ENCODE measurements at places on chromosomes 3 and 15.

- no peak overlapping the region for H3K27ac ChIP-seq
- H3K4me3 ChIP-seq: no peak overlapping the region
- no peaks in the 10 kb centered on the region for H3K27me3 ChIP-seq
- no peaks in the 10 kb centered on the region for H3K36me3 ChIP-seq
- peaks cover 9% of the 10 kb centered on the region for H3K4me1 ChIP-seq
These were observed 203.8 kb downstream of the UACA start for GRCh38 chr15:70559265-70560239.

GRCh38 chr3:30751610-30752299 lies 142.7 kb downstream of the GADL1 start:
- H3K36me3 ChIP-seq: no peaks in the 10 kb centered on the region
- H3K27me3 ChIP-seq: no peaks in the 10 kb centered on the region
- no peak overlapping the region for H3K27ac ChIP-seq
- no peak overlapping the region for H3K4me3 ChIP-seq
- DNase-seq: peak; percentile 71

DNA sequence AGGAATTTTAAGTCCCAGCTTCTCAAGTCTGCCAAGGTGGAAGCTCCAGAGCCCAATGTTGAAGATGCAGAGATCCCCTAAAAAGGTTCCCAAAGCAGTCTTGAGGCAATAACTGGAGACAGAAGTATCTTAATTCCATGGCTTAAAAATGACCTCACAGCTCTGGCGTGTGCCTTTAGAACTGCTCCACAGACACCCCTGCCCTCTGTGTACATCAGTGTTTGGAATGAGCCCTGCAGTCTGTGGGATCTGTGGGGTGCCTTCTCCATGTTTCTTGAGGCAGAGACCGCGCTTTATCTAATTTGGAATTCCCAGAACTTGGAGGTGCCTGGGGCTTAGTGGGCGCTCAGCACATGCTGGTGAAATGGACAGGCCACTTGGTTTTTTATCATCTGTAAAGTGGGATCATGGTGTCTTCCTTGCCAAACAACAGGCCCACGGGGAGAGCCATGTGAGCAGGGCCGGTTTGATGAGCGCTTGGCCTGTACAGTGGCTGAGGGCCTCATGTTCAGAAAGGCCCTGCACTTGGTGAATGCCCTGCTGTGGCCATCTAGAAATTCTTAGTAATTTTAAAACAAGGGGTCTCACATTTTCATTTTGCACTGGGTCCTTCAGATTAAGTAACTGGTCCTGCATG lies 7.1 kb downstream of the ITGA11 start:
- no peaks in the 10 kb centered on the region for H3K4me1 ChIP-seq
- H3K27me3 ChIP-seq: peaks cover 10% of the 10 kb centered on the region
- H3K27ac ChIP-seq: no peak overlapping the region
- no peak for DNase-seq
- no peak overlapping the region for H3K4me3 ChIP-seq

- H3K36me3 ChIP-seq: no peaks in the 10 kb centered on the region
- H3K27me3 ChIP-seq: no peaks in the 10 kb centered on the region
- H3K27ac ChIP-seq: no peak overlapping the region
- H3K4me1 ChIP-seq: no peaks in the 10 kb centered on the region
- H3K4me3 ChIP-seq: no peak overlapping the region
- DNase-seq: no peak
These were observed 114.0 kb upstream of the OSTN start for GRCh38 chr3:191085091-191085490.

DNA sequence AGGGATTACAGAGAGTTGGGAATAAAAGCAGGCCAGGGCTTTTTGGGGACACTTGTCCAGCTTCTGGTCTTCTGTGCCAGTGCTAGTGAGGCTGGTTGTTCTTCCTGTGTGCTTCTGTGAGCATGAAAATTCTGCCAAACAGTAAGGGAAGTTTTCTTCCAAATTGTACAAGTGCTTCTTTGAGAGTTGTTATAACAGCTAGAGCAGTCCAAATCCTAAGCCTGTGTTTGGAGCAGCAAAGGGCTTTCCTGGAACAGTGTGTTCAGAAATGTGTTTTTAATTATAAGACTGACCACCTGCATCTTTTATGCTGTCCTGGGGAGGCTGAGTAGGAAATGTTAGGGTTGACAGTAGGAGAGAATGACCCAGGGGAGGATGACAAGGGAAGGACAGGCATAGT lies 223.0 kb upstream of the P2RY1 start:
- H3K27me3 ChIP-seq: peaks cover 2% of the 10 kb centered on the region
- no peaks in the 10 kb centered on the region for H3K4me1 ChIP-seq
- H3K4me3 ChIP-seq: no peak overlapping the region
- H3K36me3 ChIP-seq: no peaks in the 10 kb centered on the region
- H3K27ac ChIP-seq: no peak overlapping the region

DNA sequence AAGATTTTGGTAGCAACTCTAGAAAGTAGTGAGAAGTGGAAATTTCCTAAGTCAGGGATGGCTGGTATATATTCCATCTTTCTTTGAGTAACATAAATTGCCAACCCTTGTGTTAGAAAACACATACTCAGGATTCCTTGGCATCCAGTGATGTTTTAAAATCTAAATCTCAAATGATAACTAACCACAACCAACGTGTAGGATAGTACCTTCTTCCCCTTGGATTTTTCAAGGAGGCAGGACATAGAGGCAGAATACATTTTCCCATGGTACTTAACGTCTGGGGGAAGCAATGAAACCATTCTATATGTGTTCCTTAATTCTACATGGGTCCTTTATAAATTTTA lies 93.4 kb downstream of the WDR76 start:
- no peaks in the 10 kb centered on the region for H3K36me3 ChIP-seq
- peaks cover 7% of the 10 kb centered on the region for H3K27me3 ChIP-seq
- H3K27ac ChIP-seq: no peak overlapping the region

DNA sequence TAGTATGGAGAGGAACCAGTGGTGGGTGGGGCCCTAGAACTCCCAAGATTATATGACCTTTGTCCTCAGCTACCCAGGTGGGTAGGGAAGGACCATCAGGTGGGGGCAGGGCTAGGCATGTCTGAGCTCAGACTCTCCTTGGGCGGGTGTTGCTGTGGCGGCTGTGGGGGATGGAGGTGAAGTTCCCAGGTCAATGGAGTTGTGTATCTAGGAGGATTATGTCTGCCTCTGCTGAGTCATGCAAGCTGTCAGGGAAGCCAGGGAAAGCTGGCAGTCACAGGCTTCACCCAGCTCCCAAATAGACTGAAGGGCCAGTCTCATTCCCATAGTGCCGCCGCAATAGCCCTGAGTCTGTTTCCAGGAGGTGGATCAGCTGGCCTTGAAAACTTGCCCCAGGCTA lies 139.7 kb upstream of the CFAP20DC start:
- H3K4me3 ChIP-seq: no peak overlapping the region
- H3K36me3 ChIP-seq: no peaks in the 10 kb centered on the region
- no peaks in the 10 kb centered on the region for H3K4me1 ChIP-seq
- H3K27me3 ChIP-seq: no peaks in the 10 kb centered on the region
- no peak for DNase-seq
- H3K27ac ChIP-seq: no peak overlapping the region

GRCh38 chr3:32818970-32819511 lies 1.2 kb downstream of the TRIM71 start:
- no peak for DNase-seq
- H3K4me1 ChIP-seq: peaks cover 18% of the 10 kb centered on the region
- H3K27me3 ChIP-seq: peaks cover 68% of the 10 kb centered on the region

GRCh38 chr3:126570103-126570541 lies 11.4 kb upstream of the C3orf22 start:
- H3K4me3 ChIP-seq: no peak overlapping the region
- DNase-seq: no peak
- H3K36me3 ChIP-seq: no peaks in the 10 kb centered on the region
- no peak overlapping the region for H3K27ac ChIP-seq
- no peaks in the 10 kb centered on the region for H3K4me1 ChIP-seq

- no peak overlapping the region for H3K4me3 ChIP-seq
- H3K27ac ChIP-seq: no peak overlapping the region
- peaks cover 5% of the 10 kb centered on the region for H3K27me3 ChIP-seq
- H3K36me3 ChIP-seq: no peaks in the 10 kb centered on the region
These were observed 100.0 kb downstream of the MAGI1 start for GRCh38 chr3:65938676-65939075.

DNA sequence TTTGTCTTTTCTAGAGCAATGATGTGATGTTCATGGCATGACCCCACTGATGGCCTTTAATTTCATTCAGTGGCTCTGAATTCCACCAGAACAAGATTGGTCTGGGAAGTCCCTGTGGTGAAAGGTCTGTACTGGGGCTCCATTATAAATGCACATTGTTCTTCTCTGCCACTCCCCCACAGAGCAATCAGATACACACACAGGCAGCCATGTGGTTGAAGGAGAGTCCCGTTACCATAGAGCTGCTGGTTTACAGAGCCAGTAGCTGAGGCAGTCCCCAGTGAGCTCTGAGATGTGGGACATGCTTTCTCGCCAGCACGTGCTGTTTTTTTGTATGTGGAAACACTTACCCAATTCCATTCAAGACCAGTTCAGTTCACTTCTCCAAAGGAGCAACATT lies 172.7 kb upstream of the TRIM42 start:
- no peaks in the 10 kb centered on the region for H3K4me1 ChIP-seq
- H3K4me3 ChIP-seq: no peak overlapping the region
- no peak for DNase-seq

- peaks cover 48% of the 10 kb centered on the region for H3K4me1 ChIP-seq
- peak overlapping the region; percentile 58 for H3K4me3 ChIP-seq
- H3K27me3 ChIP-seq: peaks cover 4% of the 10 kb centered on the region
- H3K27ac ChIP-seq: peak overlapping the region; percentile 89
- no peak for DNase-seq
- H3K36me3 ChIP-seq: peaks cover 3% of the 10 kb centered on the region
These were observed 89.5 kb upstream of the UMPS start for GRCh38 chr3:124640635-124641306.

DNA sequence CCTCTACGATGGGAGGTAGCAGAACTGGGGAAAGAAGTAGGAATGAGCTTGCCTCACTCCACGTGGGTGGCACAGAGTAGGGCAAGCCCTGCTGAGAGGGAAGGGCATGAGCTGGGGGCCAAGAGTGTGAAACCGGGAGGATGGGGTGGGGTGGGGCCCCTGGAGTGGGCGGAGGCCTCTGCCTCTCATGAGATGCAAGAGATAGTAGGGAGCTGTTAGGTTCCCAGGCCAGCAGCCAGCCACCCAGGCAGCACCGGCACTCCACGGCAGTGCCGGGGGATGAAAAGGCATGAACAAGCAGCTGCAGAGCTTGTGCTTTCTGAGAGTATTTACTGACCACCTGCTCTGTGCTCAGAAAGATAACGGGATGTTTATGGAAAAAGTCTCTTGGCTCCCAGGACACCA lies 24.4 kb upstream of the PLA2G4E start:
- no peaks in the 10 kb centered on the region for H3K27me3 ChIP-seq
- DNase-seq: no peak
- no peaks in the 10 kb centered on the region for H3K36me3 ChIP-seq
- no peaks in the 10 kb centered on the region for H3K4me1 ChIP-seq

GRCh38 chr3:187694801-187695200 lies 7.6 kb downstream of the RTP2 start:
- no peak overlapping the region for H3K4me3 ChIP-seq
- H3K4me1 ChIP-seq: no peaks in the 10 kb centered on the region
- DNase-seq: no peak
- H3K36me3 ChIP-seq: no peaks in the 10 kb centered on the region
- no peak overlapping the region for H3K27ac ChIP-seq
- H3K27me3 ChIP-seq: peaks cover 33% of the 10 kb centered on the region

- peaks cover 6% of the 10 kb centered on the region for H3K27me3 ChIP-seq
- peaks cover 5% of the 10 kb centered on the region for H3K36me3 ChIP-seq
- DNase-seq: no peak
- H3K4me1 ChIP-seq: peaks cover 31% of the 10 kb centered on the region
- no peak overlapping the region for H3K27ac ChIP-seq
These were observed 205.7 kb downstream of the OSBPL10 start for GRCh38 chr3:31775383-31775782.

GRCh38 chr3:24730173-24730572 lies 235.5 kb upstream of the THRB start:
- no peak for DNase-seq
- H3K27ac ChIP-seq: no peak overlapping the region

- no peaks in the 10 kb centered on the region for H3K27me3 ChIP-seq
- peak overlapping the region; percentile 65 for H3K27ac ChIP-seq
- peak; percentile 98 for DNase-seq
- H3K4me3 ChIP-seq: peak overlapping the region; percentile 74
These were observed 72.4 kb downstream of the RBPMS2 start for GRCh38 chr15:64702816-64703631.

- no peaks in the 10 kb centered on the region for H3K27me3 ChIP-seq
- no peak overlapping the region for H3K27ac ChIP-seq
- no peak overlapping the region for H3K4me3 ChIP-seq
- H3K4me1 ChIP-seq: peaks cover 46% of the 10 kb centered on the region
- DNase-seq: no peak
These were observed 14.8 kb downstream of the PPCDC start for GRCh38 chr15:75038231-75038630.

- H3K4me1 ChIP-seq: no peaks in the 10 kb centered on the region
- H3K4me3 ChIP-seq: no peak overlapping the region
- no peak for DNase-seq
- H3K27me3 ChIP-seq: peaks cover 4% of the 10 kb centered on the region
- H3K36me3 ChIP-seq: no peaks in the 10 kb centered on the region
These were observed 487.7 kb upstream of the RASGRP1 start for GRCh38 chr15:39052323-39052705.

DNA sequence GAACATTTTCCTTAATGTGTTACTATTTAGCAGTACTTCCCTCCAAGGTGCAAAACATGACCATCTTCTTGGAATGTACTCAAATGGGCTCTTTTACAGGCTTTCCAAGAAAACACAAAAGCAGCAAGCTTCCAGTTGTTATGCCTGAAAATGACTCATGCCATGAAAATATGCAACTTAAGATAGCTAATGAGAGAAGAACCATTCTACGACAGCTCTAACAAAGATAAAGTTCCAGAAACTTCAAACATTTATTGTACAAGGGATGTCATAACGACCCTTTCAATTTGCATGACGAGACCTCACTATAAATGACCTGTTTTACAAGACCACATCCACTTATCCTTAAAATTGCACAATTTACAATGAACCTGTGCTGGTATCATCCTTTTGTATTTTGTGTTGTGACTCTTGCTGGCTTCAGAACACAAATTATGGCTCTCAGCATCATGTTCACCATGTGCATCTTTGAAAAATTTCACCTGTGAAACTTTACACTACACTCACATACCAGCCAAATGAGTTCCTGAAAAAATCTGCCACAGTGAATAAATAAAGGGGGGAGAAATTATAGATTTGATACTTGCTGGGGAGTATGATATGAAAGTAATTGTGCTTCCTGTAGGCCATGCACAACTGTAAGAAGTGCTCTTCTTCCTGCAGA lies 433.7 kb downstream of the MAGI1 start:
- H3K27me3 ChIP-seq: no peaks in the 10 kb centered on the region
- no peaks in the 10 kb centered on the region for H3K4me1 ChIP-seq
- H3K27ac ChIP-seq: no peak overlapping the region
- no peaks in the 10 kb centered on the region for H3K36me3 ChIP-seq
- no peak overlapping the region for H3K4me3 ChIP-seq
- no peak for DNase-seq
